ENCODE measurements at places on chromosomes 7 and 10. TPM values are rescaled to one million over a fixed set of nuclear protein-coding genes. Genes with fewer than 3 reads are reported as not detected.

The FKBP9 gene
- 73.2 TPM for total RNA-seq

The CDK14 gene
- total RNA-seq, result 4.9 TPM

The CALHM3 gene
- not detected for total RNA-seq

- DNase-seq, result no peak
Measured at GRCh38 chr7:66869660-66870450, 51.2 kb upstream of the TMEM248 start.

- DNase-seq, result no peak
Measured at GRCh38 chr7:138377306-138377705, 82.8 kb upstream of the TRIM24 start.

DNA sequence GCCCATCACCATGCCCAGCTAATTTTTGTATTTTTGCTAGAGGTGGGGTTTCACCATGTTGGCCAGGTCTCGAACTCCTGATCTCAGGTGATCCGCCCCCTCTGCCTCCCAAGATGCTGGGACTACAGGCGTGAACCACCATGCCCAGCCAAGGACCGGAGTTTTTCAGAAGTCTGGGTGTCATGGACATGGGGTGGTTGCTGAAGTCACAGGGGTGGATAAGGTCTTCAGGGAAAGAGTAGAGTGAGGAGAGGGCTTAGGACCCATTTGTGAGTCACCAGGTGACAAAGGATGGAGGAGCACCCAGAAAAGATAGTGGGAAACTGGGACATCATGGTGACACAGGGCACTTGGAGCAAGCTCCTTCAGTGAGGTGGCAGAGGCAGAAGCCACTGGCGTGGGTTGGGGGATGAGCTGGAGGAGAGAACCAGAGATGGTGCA, 2.8 kb upstream of the GPRIN2 start:
- peak; percentile 22 for DNase-seq

Measured in colonic mucosa (tissue), 4 donors.